ENCODE measurements at places on chromosomes 13 and 19.

DNA sequence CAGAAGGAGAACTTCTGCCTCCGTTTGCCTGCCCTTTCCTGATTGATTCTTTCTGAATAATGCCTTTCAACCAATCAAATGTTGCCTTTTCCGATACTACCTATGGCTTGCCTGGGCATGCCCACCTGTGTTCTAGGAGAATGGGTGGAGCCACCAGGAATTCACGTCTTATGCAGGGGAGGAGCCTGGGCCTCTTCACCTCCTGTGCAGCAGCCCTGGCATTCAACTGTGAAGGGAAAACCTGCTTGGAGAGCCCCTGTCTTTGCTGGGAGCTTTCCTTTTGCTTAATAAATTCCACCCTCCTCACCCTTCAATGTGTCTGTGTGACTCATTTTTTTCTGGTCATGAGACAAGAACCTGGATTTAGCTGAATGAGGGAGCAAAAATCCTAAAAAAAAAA, 730.7 kb downstream of the UQCRFS1 start:
- DNase-seq: no peak

- no peak for DNase-seq
These were observed 150.2 kb downstream of the DCT start for GRCh38 chr13:94329277-94329676.

DNA sequence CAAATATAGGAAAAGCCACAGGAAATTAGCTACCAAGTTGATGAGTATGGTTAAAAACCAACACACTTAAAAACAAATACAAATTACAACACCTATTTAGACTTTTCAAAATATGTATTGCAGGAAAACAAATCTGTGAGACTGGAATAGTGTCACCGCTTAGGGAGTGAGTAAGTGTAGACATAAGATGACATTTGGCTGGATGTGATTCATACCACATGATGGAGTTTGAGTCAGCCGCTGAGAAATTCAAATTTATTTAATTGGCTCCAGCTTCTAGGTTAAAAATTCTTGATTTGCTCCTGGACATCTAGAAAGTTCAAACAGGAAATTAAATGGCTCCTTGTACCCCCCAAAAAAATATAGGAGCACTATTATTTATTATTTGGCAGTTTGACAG, 531.7 kb downstream of the SLITRK1 start:
- DNase-seq: no peak

DNA sequence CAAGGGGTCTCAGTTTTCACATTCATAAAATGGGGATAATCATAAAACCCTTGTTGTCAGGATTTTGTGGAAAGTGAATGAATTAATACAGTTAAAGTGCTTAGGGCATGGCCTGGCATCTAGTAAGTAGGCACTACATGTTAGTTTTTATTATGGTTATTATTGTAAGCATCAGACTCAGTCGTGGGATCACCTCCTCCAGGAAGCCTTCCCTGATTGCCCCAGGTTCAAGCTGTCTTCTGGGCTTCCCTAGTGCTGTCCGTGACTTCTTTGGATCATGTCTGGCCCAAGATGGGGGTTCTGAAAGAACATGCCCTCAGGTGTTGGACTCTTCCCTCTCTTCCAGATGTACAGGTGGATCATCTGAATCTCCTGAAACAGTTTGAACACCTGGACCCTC, 10.7 kb downstream of the NUCB1 start:
- no peak for DNase-seq

DNA sequence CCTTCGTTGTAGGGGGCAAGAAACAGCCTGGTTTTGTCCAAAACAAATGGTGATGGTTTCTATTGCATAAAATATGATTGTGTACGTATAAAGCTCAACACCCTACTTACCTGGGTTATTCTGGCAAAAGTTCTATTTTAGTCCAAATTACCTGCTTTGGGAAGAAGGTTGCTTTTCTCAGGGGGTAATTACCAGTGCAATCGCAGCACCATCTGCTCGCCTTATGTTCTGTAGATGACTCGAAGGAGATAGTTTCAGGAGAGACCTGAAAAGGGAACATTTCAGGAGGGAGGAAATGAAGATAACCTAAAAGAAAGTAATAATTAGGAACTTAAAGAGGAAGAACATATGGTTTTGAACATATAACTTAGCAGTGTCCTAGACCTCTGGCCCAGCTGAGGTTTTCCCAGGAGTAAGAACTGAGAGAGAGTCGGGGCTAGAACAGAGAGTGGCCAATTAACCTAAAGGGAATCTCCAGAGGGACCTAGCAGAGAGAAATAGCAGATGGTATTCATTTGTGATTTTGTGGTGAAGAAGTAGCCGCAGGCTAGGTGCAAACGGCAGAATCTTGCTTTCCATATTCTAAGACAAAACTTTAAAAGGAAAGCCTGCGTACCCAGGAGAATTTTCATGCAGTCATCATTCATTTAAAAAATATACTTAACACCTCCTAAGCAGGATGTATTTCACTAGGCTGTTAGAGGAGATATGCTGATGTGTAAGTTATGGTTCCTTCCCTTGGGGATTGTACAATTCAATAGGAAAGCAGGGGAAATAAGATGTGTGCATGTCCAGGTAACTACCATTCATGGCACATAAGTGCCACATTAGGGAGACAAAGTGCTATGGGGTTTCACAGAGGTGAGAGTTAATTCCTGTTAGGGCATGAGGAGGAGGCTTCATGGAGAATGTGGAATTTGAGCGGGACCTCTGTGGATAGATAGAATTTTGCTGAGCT, 113.0 kb upstream of the SLC10A2 start:
- no peak for DNase-seq

DNA sequence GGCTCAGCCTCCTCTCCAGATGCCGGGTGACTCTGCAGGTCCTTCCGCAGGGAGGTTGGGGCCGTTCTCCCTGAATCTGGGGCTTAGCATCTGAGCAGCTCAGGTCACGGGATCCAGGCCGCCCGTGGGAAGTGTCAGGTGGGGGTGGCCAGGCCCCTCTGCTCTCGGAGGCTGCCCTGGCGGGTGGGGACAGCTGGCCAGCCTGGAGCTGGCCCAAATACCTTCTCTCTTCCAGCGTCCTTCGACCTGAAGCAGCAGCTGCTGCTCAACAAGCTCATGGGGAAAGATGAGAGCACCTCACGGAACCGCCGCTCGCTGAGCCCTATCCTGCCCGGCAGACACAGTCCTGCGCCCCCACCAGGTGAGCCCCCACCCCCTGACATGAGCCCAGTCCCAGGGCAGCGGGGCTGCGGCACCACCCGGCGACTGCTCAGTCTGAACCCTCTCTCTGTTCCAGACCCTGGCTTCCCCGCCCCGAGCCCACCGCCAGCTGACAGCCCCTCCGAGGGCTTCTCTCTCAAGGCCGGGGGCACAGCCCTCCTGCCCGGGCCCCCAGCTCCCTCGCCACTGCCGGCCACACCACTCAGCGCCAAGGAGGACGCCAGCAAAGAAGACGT, 19.1 kb downstream of the PEX11G start:
- DNase-seq: no peak

GRCh38 chr19:44552324-44552723, 22.8 kb upstream of the CEACAM20 start:
- peak; percentile 63 for DNase-seq

- no peak for DNase-seq
These were observed 5.1 kb upstream of the WBP4 start for GRCh38 chr13:41056194-41056593.

DNA sequence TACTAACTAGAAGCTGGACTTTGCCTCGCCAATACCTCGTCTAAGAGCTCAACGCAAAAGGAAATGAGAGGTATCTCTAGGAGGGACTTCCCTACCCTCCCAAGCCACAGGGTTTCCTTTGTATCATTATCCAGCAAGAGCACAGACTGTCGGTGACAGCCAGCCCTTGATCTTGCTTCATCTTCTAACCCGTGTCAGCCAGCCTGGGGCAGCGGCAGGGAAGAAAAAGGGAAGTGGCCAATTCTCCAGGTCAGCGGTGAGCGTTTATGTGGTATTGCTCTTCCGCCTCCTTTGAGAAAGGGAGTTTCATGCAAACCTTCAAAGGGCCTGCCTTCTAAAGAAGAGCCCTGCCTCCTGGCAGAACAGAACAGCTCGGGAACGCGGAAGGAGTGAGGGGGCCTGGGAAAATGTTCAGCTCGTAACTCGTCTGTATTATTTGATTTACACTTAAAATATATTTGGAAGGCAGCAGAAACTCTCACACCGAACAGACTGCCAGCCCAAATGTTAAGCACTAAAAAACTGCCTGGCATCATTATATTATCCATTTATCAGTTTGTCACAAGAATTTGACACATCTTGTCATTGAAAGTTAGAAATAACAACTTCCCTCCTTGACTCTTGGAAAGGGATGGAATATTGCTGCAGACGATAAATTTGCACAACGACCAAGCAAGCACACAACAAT, 41.8 kb downstream of the EFNB2 start:
- DNase-seq: peak; percentile 32

DNA sequence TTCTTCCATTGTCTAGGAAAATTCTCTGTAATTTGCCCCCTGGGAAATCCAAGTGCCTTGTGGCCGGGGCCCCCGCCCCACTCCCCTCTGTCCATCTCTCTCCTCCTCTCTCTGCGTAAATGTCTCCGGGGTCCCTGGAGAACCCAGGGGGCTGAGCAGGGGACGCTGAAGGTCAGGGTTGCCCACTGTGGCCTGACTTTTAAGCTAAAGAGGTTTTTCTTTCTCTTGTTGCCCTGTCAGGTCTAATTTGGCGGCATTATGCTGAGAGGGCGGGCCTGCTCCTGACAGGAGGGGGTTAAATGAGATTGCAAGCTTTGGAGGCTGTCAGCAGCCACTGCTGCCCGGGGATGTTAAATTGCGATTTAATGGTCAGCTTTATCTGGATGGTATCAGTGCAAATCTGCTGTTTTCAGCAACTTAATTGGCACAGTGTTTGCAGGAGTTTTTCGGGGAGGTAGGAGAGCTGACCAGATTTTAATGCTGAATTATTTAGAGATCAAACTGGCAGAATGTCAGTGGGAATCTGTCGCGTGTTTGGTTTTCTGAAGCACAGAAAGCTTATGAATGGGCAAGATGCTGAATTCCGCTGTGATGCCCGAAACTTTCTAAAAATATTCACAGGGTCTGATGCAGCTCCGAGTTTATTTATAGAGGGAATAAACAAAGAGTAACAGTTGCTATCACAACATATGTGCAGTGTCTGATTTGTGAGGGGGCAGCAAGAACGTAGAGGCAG, 93.2 kb upstream of the SOX1 start:
- no peak for DNase-seq

GRCh38 chr13:79434556-79434955, 28.5 kb upstream of the RBM26 start:
- DNase-seq: no peak

GRCh38 chr19:21593934-21594820, 88.8 kb downstream of the ZNF429 start:
- no peak for DNase-seq

DNA sequence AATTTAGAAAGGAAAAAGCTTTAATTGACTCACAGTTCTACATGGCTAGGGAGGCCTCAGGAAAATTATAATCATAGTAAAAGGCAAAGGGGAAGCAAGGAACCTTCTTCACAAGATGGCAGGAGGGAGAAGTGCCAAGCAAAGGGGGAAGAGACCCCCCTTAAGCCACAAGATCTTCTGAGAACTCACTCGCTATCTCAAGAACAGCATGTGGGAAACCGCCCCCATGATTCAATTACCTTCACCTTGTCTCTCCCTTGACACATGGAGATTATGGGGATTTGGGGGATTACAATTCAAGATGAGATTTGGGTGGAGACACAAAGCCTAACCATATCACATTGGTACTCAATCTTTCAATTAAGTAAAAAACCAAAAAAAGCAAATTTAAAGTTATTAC, 1778.7 kb upstream of the MIR17HG start:
- no peak for DNase-seq

GRCh38 chr13:25059958-25060357, 36.0 kb upstream of the PABPC3 start:
- DNase-seq: no peak

DNA sequence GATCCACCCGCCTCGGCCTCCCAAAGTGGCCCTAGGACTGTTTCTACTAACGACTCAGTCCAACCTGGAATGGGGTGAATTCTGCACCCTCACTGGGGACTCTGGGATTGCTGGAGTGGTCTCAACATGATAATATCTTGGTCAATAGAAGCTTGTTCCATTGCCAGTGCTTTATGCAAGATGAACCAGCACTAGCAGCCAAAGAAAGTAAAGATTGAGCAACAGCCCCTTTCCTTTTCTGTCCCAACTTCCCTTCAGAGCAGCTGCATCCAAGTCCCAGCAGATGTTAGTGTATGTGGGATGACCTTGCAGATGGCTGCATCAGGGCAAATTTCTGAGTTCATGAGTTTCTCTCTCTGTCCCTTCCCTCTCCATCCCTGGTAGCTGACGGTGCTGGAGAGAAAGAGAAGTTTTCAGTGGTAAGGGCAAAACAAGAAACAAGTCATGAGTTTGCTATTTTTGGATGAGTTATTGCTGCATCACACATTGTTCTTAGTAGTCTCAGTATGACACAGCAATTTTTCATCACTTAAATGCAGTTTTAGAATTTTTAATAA, 183.6 kb upstream of the EDNRB start:
- no peak for DNase-seq

DNA sequence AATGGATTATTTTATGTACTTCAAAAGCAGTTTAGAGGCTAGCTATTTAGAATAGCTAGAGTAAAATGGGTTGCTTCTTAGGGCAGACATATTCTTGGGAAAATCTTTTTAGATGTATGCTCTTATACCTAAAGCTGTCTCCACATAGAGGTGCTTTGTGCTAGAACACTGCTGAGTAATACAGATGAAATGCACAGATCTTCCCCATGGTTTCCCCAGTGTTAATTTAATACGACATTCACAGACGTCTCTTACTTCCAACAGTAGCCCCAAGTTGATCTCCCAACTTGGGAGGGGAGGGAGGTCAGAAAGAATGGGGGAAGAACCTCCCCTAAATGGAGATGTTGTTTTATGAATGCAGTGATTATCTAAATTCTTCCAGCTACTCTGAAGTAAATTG, 16.9 kb downstream of the NALCN start:
- no peak for DNase-seq

GRCh38 chr19:38362076-38362945, 12.1 kb upstream of the PSMD8 start:
- peak; percentile 82 for DNase-seq

GRCh38 chr19:10736189-10736588, 18.3 kb downstream of the DNM2 start:
- no peak for DNase-seq

DNA sequence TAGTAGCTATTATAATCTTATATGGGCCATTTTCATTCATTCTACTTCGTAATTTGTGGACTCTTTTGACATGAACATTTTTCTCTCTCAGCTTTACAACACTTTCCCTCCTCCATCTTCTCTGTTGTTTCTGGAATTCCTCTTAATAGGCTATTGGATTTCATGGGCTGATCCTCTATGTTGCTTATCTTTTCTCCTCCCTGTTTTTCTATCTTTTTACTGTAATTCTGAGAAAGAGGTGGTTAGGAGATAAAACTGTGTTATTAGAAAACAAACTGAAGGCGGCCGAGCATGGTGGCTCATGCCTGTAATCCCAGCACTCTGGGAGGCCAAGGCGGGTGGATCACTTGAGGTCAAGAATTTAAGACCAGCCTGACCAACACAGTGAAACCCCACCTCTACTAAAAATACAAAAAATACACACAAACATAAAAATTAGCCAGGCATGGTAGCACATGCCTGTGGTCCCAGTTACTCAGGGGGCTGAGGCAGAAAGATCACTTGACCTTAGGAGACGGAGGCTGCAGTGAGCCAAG, 188.1 kb downstream of the UGGT2 start:
- DNase-seq: no peak

All from germinal center (tissue), 1 donor.